ENCODE measurements at places on chromosomes 3 and 15.

DNA sequence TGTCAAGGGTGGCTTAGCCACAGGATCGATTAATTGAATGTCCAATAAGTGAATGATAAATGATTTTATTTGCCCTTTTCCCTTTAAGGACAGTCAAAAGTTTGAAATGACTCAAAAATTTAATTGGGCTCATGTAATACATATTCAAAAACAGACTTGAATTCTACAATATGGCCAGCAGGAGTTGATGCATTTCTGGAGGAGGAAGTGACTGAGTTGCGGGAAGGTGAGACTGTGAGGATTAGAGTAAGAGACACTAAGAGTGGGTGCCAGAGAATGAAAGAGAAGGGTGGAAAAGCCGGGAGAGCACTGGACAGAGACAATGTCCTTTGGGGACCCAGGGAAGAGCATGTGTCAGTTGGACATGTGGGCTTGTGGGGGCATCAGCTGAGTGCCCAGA lies 83.3 kb downstream of the MCTP2 start:
- no peak for DNase-seq

- no peak for DNase-seq
These were observed 199.1 kb downstream of the TJP1 start for GRCh38 chr15:29623116-29623639.

- DNase-seq: no peak
These were observed 50.0 kb upstream of the TBC1D23 start for GRCh38 chr3:100210772-100211135.

DNA sequence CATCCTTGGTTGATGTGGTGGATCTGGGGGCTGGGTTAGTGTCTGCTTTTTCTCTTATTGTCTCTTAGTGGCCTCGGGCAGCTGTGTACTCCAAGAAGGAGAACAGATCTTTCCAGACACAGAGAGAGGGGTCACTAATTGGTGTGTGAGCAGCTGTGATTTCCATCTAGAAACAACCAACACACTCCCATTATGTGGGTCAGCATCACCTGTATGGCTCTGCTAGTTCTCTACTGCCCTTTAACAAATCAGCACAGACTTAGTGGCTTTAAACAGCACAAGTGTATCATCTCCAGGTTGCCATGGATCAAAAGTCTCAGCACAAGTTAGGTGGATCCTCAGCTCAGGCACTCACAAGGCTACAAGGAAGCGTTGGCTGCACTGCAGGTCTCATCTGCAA lies 156.8 kb downstream of the LRTM1 start:
- DNase-seq: no peak

DNA sequence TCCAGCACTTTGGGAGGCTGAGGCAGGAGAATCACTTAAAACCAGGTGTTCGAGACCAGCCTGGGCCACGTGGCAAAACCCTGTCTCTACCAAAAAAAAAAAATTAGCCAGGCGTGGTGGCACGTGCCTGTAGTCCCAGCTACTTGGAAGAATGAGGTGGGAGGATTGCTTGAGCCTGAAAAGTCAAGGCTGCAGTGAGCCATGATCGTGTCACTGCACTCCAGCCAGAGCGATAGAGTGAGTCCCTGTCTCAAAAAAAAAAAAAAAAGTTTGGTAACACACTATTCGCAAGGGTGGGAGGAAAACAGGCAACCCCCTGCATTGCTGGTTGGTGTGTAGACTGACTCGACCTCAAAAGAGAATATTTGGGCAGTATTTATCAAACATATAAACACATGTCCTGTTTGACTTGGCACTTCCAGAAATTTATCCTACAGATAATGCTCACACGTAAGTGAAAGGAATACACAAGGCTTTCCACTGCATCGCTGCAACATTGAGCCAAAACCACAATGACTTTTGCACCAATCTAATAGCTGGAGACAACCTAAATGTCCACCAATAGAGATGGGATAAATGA lies 3.1 kb upstream of the ANPEP start:
- no peak for DNase-seq

DNA sequence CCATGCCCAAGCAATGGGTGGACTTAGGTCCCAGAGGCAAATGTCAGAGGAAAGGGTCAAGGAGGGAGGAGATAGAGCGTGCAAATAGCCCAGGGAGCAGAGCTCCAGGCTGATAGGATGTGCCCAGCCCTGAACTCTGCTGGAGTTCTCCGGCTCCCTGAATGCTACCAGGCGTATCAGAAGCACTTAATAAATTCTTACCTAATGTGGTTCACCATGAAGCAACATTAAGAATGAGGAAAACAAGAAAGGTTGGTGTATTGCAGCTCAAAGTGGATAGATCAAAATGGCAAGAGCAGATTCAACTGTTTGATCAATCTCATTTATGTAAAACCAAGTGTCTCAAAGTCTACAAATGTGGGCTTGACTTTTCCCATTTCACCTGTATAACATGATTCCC lies 38.3 kb downstream of the PXYLP1 start:
- DNase-seq: no peak

GRCh38 chr3:14484741-14485140 lies 55.4 kb downstream of the GRIP2 start:
- DNase-seq: no peak

DNA sequence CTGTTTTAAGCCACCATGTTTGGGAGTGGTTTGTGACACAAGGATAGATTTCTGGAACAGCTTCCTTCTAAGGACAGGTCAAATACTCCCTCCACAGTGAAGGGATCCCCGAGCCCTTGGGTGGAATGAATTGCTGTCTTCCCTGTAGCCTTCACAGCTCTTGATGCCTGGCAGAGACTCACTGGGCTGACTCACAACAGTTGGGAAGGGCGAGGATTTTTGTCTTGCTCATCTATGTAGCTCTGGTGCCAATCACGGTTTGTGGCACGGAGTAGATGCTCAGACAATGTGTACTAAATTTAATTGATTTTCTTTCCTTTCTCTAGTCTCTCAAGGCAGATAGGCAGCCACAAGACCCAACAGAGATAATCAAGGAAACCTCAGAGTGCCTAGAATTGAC lies 27.0 kb downstream of the CRYGS start:
- DNase-seq: no peak

DNA sequence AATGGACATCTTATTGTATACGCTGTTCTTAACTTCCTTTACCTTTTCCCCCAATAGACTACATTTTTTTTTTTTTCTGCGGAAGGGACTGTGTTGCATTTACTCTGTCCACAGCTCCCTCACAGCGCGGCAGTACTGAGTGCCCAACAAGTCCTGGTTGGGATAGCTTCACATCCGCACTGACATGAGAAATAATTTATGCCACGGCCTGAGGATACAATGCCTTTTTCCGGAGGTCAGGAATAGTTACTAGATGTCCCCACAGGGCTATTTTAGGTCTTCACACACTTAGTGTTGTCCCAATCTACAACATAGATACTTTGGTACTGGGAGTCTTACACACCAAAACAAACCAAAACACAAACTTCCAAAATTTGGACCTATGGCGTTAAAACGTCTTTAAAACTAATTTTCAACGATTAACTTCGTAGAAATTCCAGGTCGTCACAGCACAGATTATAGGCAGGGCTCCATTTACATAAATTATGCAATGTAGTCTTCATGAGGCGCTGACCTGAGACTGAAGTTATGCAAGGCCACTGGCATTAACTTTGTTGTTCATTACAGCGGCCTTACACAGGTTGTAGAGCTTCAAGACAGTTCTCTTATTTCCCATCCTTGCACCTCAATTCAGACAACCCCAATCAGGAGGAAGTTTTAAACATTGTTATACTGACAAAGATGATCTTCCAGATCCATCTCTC lies 989 bp upstream of the PPIB start:
- DNase-seq: no peak

- DNase-seq: no peak
These were observed 26.6 kb upstream of the SMAD6 start for GRCh38 chr15:66675446-66675845.

GRCh38 chr3:195031574-195032003 lies 239.4 kb downstream of the XXYLT1 start:
- no peak for DNase-seq

Data from activated CD4-positive, CD25-positive, alpha-beta regulatory T cell (primary cell).